ENCODE measurements at places on chromosomes 6 and 20. TPM values are rescaled to one million over a fixed set of nuclear protein-coding genes. Genes with fewer than 3 reads are reported as not detected.

GRCh38 chr20:62603021-62603906, 39.0 kb upstream of the SLCO4A1 start:
- DNase-seq, result peak; percentile 67

DNA sequence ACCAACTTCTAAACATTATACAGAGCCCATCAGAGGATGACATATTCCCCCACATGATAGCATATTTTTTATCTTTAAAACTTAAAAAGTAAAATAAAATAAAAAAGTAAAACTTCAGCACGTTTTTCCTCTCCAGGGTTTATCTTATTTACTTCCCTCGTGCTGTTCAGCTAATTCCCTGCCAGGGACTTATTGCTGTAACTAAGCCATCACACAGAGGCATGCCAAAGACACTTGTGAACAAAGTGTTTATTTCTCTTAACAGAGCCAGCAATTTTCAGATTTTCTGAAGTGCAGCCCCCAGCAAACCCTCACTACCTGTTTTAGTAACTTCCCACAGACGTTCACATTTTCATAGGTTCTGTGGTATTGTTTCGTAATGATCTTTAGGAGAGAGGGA, 293.8 kb downstream of the ZNF217 start:
- DNase-seq, result no peak

GRCh38 chr6:4665489-4666417, 110.5 kb upstream of the CDYL start:
- DNase-seq, result no peak

- DNase-seq, result no peak
Observed at GRCh38 chr6:89116702-89117101, 1.2 kb downstream of the SRSF12 start.

- no peak for DNase-seq
Observed at GRCh38 chr6:165653196-165653595, 9.8 kb downstream of the PDE10A start.

- DNase-seq, result no peak
Observed at GRCh38 chr6:155121699-155122098, 126.6 kb downstream of the TIAM2 start.

DNA sequence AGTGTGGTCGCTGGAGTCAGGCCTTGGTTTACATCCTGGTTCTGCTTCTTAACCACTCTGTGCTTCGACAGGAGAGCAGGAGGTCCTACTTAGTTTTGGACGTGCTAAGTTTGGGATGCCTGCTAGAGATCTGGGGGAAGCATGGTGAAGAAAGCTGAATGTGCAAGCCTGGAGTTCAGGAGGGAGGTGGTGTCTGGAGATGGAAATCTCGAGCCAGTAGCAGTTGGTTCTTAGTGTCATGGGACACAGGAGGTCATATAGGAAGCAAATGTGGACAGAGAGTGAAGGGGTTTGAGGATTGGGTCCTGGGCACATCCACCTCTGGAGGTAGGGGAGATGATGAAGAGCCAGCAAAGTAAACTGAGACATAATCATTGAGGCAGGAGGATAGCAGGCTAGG, 131.4 kb downstream of the SYCP2 start:
- DNase-seq, result no peak

- no peak for DNase-seq
Observed at GRCh38 chr6:5771759-5772390, 234.8 kb downstream of the NRN1 start.

DNA sequence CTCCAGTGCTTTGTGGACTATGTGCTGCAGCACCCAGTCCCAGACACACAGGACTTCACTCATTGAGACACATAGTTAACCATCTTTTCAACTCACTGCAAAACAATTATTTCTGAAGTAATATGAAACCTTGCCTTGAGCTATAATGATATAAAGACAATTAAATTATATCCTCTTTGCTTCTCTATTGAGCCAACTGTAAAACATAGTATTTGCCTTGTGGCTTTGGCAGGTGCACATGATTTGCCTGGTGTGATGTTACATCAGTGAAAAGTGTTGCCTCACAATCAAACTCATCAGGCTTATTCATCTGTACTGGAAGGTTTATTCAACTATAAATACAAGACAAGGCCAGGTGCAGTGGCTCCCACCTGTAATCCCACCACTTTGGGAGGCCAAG, 80.6 kb downstream of the NCOA7 start:
- DNase-seq, result no peak

GRCh38 chr6:62541502-62541901, 255.5 kb upstream of the KHDRBS2 start:
- DNase-seq, result no peak

- no peak for DNase-seq
Observed at GRCh38 chr6:16080204-16080603, 48.7 kb upstream of the MYLIP start.

DNA sequence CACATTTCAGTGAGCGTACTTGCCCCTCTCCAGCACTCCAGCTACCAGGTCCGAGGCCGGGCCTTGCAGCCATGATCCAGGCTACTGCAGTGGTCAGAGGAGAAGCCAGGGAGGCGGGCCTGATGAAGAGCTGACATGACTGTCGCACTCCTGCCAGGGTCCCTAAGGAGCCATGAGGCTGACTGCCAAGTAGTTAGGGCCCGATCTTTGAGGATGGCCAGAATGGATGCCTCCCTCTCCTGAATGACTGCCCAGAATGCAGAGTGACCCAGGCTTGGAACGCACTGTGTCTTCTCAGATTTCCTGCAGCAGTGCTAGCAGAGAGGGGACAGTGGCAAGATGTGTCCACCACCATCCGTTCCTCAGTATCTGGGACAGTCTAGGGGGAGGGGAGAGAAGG, 24.7 kb upstream of the LRFN2 start:
- no peak for DNase-seq

GRCh38 chr6:151021896-151022295, 156.4 kb downstream of the MTHFD1L start:
- no peak for DNase-seq

- no peak for DNase-seq
Observed at GRCh38 chr6:160971171-160971570, 20.4 kb upstream of the MAP3K4 start.

- DNase-seq, result no peak
Observed at GRCh38 chr6:132785936-132786335, 12.5 kb downstream of the SLC18B1 start.

GRCh38 chr6:168261234-168261633, 58.3 kb downstream of the DACT2 start:
- no peak for DNase-seq

- no peak for DNase-seq
Observed at GRCh38 chr6:33745548-33745947, 1.2 kb downstream of the IP6K3 start.

DNA sequence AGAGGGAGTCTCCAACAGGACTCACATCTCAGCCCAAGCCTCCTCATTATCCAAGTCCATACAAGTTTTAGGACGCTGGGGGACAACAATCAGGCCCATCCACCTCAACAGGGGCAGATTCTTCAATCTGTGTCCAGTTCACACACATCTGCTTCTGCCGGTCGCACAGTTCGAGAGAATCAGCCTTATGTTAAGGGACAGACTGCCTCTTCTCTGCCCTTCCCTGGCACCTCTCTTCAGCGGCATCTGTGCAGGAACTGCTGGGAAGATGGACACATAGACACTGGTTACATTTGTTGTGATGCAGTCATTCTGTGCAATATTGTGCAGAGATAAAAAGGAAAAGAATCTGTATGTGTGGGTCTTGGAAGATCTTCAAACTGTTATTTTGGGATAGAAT, 21.0 kb downstream of the ULBP1 start:
- no peak for DNase-seq

- no peak for DNase-seq
Observed at GRCh38 chr20:31836853-31837608, 8.4 kb downstream of the FOXS1 start.

- no peak for DNase-seq
Observed at GRCh38 chr6:107660839-107661238, 163.3 kb downstream of the SCML4 start.

DNA sequence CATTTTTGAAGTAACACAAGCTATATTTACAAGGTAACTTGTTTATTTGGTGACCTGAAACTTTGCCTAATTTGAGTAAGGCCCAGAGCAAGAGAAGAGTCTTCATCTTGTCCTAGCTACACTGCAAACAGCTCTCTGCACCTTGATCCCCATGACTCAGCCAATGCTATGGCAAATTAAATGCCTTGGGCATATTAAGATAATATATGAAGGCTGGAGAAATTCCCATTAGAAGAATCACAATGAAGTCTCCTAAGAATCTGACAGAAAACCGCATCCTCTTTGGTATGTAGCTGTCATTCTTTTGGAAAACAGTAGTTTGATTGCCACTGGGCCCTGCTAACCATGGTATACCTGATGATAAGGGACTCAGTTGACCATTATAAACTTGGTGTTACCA, 204.5 kb downstream of the UBE3D start:
- no peak for DNase-seq

DNA sequence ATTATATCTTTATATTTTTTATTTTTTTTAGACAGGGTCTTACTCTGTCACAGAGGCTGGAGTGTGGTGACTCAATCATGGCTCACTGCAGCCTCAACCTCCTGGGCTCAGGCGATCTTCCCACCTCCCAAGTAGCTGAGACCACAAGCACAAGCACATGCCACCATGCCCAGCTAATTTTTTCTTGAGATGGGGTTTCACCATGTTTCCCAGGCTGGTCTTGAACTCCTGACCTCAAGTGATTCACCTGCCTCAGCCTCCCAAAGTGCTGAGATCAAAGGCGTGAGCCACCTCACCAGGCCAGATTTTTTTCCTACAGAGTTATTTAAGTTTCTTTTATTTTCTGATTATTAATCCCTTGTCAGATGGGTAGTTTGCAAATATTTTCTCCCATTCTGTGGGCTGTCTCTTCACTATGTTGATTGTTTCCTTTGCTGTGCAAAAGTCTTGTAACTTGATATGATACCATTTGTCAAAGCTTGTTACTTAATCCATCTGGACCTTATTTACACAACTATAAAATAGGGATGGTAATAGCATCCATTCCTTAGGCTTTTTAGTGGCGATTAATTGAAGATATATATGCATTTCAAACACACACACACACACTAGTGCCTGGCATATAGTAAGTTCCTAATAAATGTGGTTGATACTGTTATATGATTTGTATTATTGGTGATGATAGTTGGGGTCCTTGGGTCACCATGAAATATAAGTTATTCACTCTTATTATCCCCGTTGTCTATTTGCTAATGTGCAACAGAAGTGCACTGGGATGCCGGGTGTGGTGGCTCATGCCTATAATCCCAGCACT, 187.1 kb downstream of the BCAS1 start:
- no peak for DNase-seq

GRCh38 chr6:135213616-135214015, 32.5 kb downstream of the MYB start:
- no peak for DNase-seq

DNA sequence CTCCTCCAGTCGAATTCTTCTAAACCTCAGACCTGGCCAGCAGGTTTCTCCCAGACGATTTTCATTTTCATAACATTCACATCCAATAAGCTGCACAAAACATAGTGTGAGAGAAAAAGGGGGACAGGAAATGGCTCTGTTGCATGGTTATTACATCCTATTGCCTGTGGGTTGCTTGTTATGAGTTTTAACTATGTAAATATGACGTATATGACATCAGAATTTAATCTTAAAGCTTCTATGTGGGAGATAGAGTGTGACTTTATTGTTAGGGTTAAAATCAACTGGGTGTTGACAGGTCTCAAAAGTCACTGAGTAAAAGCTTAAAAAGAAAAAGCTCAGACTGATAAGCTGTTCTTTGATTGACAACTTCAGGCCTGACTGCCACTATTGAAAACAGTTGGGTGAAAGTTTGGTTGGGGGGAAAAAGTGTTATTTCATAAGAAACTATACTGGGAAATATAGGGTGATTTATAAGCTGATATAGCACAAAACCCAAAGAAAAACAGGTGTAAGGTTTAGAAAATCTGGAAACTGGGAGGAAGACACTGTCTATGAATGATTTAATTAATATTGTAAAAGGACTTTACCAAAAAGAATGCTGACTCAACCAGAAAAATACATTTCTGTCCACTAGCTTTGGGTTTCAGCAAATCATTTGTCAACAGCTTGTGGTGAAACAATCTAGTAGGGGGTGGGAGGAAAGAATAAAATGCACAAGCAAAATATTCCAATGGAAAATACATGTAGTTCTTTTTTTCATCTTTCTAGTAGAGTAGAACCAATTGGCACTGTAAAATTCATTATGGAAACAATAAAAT, 134.1 kb upstream of the CEP162 start:
- no peak for DNase-seq

DNA sequence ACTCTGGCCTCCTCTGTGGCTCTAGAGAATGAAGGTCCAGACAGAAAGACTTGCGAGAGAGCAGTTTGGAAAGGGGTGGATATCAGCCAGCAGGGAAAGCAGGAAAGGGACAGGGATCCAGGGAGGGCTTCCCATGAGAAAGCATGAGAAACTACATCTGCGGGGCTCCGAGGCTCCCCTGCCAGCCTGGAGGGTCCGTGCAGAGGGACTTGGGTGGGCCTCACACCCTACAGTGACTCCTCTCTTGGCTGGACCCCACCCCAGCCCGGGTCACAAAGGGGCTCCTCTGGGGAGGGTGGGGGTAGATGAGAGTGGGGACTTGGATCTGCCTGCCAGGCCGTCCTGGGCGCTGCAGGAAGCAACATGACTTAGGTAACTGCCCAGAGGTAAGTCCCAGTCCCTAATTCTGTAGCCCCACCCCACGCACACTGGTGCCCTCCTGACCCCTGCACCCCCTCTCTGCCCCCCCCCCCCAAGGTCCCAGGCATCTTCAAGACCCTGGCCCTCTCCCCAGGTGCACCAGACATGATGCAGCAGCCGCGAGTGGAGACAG, at the start of gene TMEM239:
Gene TMEM239 (plus strand): TSS at position 335 of the 553 bp plus-strand sequence. CDS start 191 bp downstream, at position 526.
- DNase-seq, result no peak

DNA sequence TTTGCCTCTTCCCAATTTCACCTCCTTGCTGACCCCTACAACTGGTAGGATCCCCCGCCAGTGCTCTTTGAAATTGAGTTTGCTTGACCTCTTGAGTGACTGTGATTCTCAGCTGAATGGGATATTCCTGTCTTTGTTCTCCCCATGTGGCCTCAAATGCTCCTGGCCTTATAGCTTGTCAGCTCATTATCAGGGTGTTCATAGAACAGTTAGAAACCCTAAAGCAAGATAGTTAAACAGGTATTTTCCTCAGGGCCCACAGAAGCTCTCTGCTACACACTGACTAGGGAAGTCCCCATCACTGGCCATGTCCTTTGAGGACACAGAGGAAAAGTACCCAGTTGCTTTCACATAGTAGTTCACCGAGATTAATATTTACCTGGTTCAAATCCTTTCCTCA, 211.5 kb upstream of the DTNBP1 start:
- no peak for DNase-seq

VSX1 gene
- total RNA-seq, result not detected

ADGB gene
- total RNA-seq, result not detected

ADTRP gene
- total RNA-seq, result 1.5 TPM

MACROD2 gene
- total RNA-seq, result 0.88 TPM

CST2 gene
- not detected for total RNA-seq

BTN1A1 gene
- total RNA-seq, result not detected

NXT1 gene
- total RNA-seq, result 47.4 TPM

ROMO1 gene
- 49.7 TPM for total RNA-seq

FNDC11 gene
- total RNA-seq, result 0.19 TPM

LPA gene
- total RNA-seq, result not detected
